ENCODE measurements at places on chromosomes 3 and 15. TPM values are rescaled to one million over a fixed set of nuclear protein-coding genes. Genes with fewer than 3 reads are reported as not detected.

- no peak for DNase-seq
- no peaks in the 10 kb centered on the region for H3K4me1 ChIP-seq
- peak overlapping the region; percentile 6 for H3K27ac ChIP-seq
- H3K36me3 ChIP-seq: peaks cover 17% of the 10 kb centered on the region
Measured at GRCh38 chr3:133821767-133822638, 16.4 kb downstream of the SRPRB start.

- peaks cover 4% of the 10 kb centered on the region for H3K27me3 ChIP-seq
- peaks cover 80% of the 10 kb centered on the region for H3K4me1 ChIP-seq
- DNase-seq: no peak
- peak overlapping the region; percentile 50 for H3K4me3 ChIP-seq
- peaks cover 8% of the 10 kb centered on the region for H3K36me3 ChIP-seq
- H3K27ac ChIP-seq: peak overlapping the region; percentile 74
Measured at GRCh38 chr15:98667521-98668179, 19.3 kb downstream of the IGF1R start.

GRCh38 chr3:18195836-18196235, 229.3 kb downstream of the SATB1 start:
- no peaks in the 10 kb centered on the region for H3K4me1 ChIP-seq
- DNase-seq: no peak
- H3K27ac ChIP-seq: no peak overlapping the region
- no peak overlapping the region for H3K4me3 ChIP-seq
- H3K27me3 ChIP-seq: peaks cover 1% of the 10 kb centered on the region

GRCh38 chr15:100227781-100228180, 114.0 kb downstream of the ADAMTS17 start:
- no peaks in the 10 kb centered on the region for H3K4me1 ChIP-seq
- no peak for DNase-seq
- H3K4me3 ChIP-seq: no peak overlapping the region
- peaks cover 6% of the 10 kb centered on the region for H3K36me3 ChIP-seq

- DNase-seq: no peak
- H3K4me3 ChIP-seq: no peak overlapping the region
- H3K27ac ChIP-seq: no peak overlapping the region
- H3K4me1 ChIP-seq: no peaks in the 10 kb centered on the region
Measured at GRCh38 chr15:60059186-60059585, 55.1 kb downstream of the FOXB1 start.

The CYP8B1 gene
- total RNA-seq: not detected

Measured in endothelial cell (in vitro differentiated cells).